ENCODE measurements at places on chromosomes 3 and 15.

DNA sequence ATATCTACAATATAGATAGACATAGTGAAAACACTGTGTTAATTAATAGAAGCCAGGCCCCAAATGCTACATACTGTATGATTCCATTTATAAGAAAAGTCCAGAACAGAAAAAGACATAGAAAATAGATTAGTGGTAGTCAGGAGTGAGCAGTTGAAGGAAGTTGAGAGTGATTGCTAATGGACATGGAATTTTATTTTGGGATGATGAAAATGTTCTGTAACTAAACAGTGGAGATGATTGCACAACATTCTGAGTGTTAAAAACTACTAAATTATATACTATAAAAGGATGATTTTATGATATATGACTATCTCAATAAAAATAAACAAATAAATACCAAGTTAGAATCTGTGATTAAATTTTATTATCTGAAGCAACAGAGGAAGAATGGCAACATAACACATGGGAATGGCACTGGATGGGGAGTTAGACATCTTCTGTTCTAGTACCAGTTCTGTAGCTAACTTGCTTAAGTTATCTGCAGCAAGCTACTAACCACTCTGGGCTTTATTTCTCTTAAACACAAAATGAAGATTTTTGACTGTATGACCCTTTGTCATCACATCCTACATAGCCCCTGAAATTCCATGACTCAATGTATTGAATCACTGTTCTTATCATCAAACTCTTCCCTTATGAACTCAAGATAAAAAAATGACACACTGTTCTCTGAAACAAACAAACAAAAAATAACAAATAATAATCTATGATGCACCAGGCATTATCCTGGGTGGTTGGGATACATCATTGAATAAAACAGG, 612.7 kb downstream of the TBL1XR1 start:
- no peak for DNase-seq

- DNase-seq, result no peak
Observed at GRCh38 chr15:91227117-91227516, 127.1 kb downstream of the SV2B start.

GRCh38 chr3:168197162-168197561, 101.4 kb upstream of the GOLIM4 start:
- no peak for DNase-seq

DNA sequence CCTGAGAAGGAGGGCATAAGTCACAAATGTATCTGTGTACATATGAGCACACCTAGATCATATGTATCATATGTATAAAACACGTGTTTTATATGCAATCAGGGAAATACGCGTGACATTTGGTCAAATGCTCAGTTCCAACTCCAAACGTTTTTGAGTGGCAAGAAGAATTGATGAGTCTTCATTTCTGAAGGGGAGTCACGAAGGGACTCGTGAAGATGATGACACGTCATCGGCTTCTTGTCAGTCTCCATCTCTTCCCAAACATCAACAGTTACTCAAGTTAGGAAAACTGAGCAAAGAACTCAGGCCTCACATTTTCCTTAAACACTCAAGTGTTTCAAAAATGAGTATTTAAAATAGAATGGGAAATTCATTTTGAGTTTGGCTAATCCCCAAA, 79.4 kb downstream of the B3GNT5 start:
- no peak for DNase-seq

- DNase-seq, result no peak
Observed at GRCh38 chr3:148229107-148229506, 468.6 kb upstream of the AGTR1 start.

- DNase-seq, result no peak
Observed at GRCh38 chr15:71237456-71238188, 122.4 kb downstream of the THSD4 start.

- DNase-seq, result peak; percentile 15
Observed at GRCh38 chr3:187741403-187742350, 3.6 kb downstream of the BCL6 start.

DNA sequence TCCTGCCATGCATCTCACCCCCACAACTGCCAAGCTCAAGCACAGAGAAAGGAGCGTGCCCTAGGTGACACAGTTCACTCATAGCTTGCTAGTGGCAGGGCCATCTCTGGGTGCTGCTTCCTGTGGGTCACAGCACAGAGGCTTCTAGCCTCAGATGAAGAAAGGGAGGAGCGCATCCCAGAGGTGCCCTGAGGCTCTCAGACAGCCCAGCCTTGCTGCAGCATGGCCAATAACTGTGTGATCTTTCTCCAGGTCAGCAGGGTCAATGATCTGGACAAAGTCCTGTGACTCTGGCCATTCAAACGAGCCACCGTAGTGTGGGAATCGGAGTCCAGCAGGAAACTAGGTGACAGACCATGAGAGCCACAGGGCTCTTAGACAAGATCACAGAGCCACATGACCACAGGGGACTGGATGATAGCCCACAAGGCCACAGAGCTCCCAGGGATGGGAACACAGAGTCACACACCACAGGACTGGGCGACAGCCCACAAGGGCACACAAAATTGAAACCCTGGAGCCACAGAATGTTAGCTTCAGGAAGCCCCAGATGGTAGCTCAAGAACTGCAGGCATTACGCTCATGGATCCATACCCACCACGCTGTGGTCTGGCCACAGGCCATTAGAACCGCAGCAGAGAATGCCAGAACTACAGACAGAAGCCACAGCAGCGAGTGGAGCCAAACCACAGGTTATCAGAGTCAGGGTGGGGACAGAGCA, 25.9 kb upstream of the GRIP2 start:
- no peak for DNase-seq

DNA sequence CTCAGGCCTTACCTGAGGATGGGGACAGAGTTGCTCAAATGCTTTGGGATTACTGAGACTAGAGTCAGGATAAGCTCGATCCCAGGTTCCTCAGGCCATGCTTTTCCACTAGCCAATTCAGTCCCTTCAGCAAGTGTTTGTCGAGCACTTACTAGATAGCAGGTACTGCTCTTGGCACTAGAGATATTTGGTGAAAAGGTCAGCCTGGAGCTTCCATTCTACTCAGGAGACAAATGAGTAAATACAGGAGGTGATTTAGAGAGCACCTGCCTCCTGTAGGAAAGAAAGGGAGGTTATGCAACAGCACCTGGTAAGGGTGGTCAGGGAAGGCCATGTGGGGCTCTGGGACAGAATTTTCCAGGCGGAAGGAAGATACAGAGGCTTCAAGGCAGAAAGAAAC, 99.9 kb downstream of the CACNA1D start:
- no peak for DNase-seq

DNA sequence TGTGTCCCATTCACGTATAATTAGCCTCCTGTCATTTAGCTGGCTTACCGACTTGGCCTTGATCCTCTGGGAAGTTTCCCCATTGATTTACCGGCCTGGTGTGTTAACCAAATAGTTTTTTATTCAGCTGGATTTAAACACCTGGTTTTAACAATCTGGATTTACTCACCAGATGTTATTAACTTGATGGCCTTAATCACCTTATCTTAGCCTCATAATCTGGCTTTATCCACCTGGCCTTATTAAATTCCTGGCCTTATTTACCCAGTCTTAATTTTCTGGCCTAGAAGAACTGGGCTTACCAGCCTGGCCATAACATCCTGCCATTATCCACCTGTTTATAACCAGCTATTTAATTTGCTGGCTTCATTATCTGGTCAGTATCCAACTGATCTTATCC, 89.9 kb downstream of the IL12A start:
- DNase-seq, result no peak

DNA sequence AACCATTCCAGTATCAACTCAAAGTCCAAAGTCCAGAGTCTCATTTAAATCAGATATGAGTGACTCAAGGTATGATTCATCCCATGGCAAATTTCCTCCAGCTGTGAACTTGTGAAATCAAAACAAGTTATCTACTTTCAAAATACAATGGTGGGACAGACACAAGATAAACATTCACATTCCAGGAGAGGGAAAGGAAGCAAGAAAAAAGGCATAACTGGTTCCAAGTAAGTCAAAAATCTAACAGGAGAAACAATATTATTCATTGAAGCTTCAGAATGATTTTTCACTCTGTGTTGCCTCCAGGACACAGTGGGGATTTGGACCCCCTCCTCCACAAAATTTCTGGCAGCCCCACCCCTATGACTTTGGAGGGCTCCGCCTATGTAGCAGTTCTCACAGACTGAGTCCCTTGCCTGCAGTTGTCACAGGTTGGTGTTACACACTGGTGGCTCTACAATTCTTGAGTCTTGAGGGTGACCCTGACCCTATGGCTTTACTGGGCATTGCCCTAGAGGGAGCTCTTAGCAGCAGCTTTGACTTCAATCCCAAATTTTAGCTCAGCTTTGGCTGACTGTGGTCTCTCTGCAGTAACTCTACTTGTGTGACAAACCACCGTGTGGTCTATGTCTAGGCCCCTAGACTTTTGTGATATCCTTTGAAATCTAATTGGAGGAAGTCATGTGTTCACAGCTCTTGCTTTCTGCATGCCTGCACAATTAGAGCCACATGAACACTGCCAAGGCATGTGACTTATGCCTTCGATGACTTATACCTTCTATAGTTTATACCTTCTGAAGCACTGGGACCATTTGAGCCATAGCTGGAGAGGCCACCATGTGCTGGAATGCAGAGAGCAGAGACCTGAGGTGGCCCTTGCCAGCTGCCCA, 644.2 kb downstream of the GRM7 start:
- DNase-seq, result no peak

DNA sequence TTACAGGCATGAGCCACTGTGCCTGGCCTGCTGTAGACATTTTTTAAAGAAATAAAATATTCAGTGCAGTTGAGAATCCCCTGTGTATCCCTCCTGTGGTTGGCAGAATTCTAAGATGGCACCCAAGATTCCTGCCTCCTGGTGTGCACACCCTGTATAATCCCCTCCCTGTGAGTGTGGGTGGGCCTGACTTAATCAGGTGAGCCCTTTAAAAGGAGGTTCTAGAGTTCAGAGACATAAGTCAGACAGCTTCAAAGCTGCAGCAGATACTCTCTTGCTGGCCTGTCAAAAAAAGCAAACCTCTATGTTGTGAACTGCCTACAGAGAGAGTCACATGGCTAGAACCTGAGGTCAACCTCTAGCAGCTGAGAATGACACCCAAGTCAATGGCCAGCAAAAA, 7.0 kb upstream of the VIPR1 start:
- no peak for DNase-seq

GRCh38 chr3:194880940-194881925, 195.6 kb downstream of the FAM43A start:
- DNase-seq, result no peak

DNA sequence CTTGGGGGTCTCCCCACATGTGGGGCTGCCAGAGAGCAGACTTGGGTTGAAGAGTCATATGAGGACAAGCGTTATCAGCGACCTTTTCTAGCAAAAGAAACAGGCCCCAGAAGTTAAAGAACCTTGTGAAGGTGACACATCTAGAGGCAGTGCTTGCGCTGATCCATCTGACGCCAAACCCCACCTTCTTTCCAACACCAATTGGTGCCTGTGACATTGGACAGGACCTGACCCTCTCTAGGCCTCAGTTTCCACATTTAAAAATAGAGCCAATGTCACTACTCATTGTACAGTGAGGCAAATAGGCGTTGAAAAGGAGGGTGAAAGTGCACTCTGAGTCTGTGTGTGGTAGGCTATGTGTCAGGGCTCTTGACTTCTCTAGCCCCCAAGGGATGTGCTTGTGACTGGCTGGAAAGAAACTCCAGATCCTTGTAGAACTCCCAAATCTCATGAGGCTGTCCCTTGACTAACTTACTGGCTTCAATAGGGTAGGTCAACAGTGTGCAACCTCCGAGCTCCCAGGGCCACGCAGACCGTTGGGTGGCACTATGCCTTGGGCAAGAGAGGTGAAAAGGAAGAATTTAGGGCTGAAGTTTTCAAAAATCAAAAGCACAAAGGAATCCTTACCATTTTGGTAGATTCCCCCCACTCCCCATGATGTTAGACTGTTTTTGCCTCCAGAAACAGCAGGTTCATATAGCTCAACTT, 666 bp upstream of the FAM219B start:
- no peak for DNase-seq

GRCh38 chr15:85598219-85598618, 196.5 kb downstream of the KLHL25 start:
- no peak for DNase-seq

- no peak for DNase-seq
Observed at GRCh38 chr3:58143417-58144055, 67.2 kb downstream of the DNASE1L3 start.

GRCh38 chr3:55476515-55476914, 10.6 kb downstream of the WNT5A start:
- DNase-seq, result no peak

- DNase-seq, result no peak
Observed at GRCh38 chr15:78193731-78194567, 40.4 kb downstream of the ACSBG1 start.

GRCh38 chr3:106376016-106376570, 507.3 kb upstream of the CBLB start:
- DNase-seq, result no peak

- DNase-seq, result no peak
Observed at GRCh38 chr15:87826119-87826747, 430.3 kb downstream of the NTRK3 start.

GRCh38 chr3:15476378-15476777, 45.1 kb downstream of the COLQ start:
- DNase-seq, result no peak

GRCh38 chr3:40581166-40581565, 56.4 kb downstream of the ZNF621 start:
- no peak for DNase-seq

DNA sequence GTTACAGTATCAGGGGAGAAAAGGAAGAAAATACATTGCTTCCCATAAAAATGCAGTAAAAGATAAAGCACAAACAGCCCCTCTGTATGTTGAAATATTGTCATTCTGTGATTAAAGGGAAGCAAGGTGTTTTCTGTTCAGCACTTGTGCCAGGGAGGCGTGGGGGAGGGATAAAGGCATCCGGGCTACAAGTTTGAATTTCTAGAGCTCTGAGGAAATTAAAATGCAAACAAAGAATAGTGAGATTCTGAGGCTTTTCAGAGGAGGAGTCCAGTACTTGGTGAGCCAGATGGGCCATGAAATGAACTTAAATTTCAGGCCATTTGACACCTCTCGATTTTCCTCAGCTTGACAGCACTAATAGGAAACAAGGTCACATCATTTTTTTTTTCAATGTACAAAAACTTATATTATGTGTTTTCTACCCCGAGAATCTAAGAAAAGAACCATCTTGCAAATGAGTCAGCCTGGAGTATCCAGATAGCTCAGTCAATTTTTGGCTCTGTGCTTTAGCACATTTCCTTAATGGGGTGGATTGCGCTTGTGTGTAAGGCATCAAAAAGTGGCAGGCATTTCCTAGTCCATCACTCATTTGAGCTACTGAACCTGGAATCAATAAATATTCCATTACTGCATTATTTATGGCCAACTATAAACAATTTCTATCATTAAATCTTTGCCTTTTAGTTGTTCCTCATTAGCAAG, 640.8 kb upstream of the TBL1XR1 start:
- no peak for DNase-seq

DNA sequence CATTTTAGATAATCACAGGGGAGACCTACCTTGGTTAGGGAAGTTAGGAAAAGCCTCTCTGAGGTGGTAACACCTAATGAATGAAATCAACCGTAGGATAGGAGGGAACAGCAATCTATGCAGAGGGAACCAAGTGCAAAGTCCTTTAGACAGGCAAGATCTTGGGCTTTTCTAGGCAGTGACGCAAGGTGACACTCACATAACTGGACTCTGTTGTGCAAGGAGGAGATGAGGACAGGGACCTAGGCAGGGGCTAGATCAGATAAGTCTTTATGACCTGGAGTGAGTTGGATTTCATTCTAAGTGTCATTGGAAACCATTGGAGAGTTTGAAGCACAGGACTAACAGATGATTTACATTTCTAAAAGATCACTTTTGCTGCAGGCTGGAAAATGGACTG, 4.6 kb upstream of the LMOD3 start:
- no peak for DNase-seq

GRCh38 chr15:88913017-88913849, at the start of gene MFGE8:
Gene MFGE8, minus strand, starts transcription at chr15:88913379. Its CDS starts 60 bp downstream, at chr15:88913319.
- DNase-seq, result no peak

GRCh38 chr3:125684199-125684598, 88.9 kb upstream of the OSBPL11 start:
- no peak for DNase-seq
